ENCODE measurements at places on chromosomes 3 and 15. TPM values are rescaled to one million over a fixed set of nuclear protein-coding genes. Genes with fewer than 3 reads are reported as not detected.

DUOXA2 gene
- total RNA-seq, result not detected

HTR3C gene
- total RNA-seq, result not detected

GOLGA6L4 gene
- total RNA-seq, result 0.21 TPM

KBTBD13 gene
- total RNA-seq, result under 0.01 TPM

PRR20G gene
- not detected for total RNA-seq

GOLGA8B gene
- 35.8 TPM for total RNA-seq

NLGN1 gene
- total RNA-seq, result 0.21 TPM

ZNF385D gene
- not detected for total RNA-seq

LRTM1 gene
- not detected for total RNA-seq

AQR gene
- 19.5 TPM for total RNA-seq

SPINK8 gene
- not detected for total RNA-seq

RIOX2 gene
- 33.5 TPM for total RNA-seq

ACP3 gene
- total RNA-seq, result 1.9 TPM

PPP1R14D gene
- total RNA-seq, result not detected

ACOX2 gene
- total RNA-seq, result under 0.01 TPM

GOLGA8Q gene
- 0.64 TPM for total RNA-seq

CELSR3 gene
- total RNA-seq, result 3.4 TPM

SLC15A2 gene
- total RNA-seq, result 0.96 TPM

DTX3L gene
- total RNA-seq, result 15.2 TPM

EPHA6 gene
- total RNA-seq, result not detected

SNX33 gene
- total RNA-seq, result 24.8 TPM

FEM1B gene
- 127 TPM for total RNA-seq

MORC1 gene
- total RNA-seq, result not detected

RTP1 gene
- total RNA-seq, result not detected

GOLGA8G gene
- total RNA-seq, result not detected

PLA1A gene
- 0.96 TPM for total RNA-seq

ZCWPW2 gene
- total RNA-seq, result 0.21 TPM

PRKCD gene
- 4.7 TPM for total RNA-seq

NSUN3 gene
- 5.8 TPM for total RNA-seq

CX3CR1 gene
- total RNA-seq, result under 0.01 TPM

DNAJC19 gene
- 36.6 TPM for total RNA-seq

PGBD4 gene
- 1.5 TPM for total RNA-seq

HOMER2 gene
- total RNA-seq, result 58.3 TPM

RASGRF1 gene
- total RNA-seq, result not detected

TMEM207 gene
- not detected for total RNA-seq

SCN11A gene
- total RNA-seq, result under 0.01 TPM
